ENCODE measurements at places on chromosomes 4 and X.

GRCh38 chrX:38699121-38699520, 102.1 kb upstream of the MID1IP1 start:
- no peak for DNase-seq

GRCh38 chrX:155864655-155865054, 16.5 kb upstream of the VAMP7 start:
- no peak for DNase-seq

- DNase-seq, result peak; percentile 52
Measured at GRCh38 chrX:71923516-71923915, 12.9 kb downstream of the NHSL2 start.

- DNase-seq, result no peak
Measured at GRCh38 chrX:152642931-152643564, 5.4 kb downstream of the GABRQ start.

- DNase-seq, result no peak
Measured at GRCh38 chr4:90189178-90189577, 62.0 kb downstream of the CCSER1 start.

- DNase-seq, result no peak
Measured at GRCh38 chr4:78704981-78705683, 71.0 kb upstream of the BMP2K start.

- no peak for DNase-seq
Measured at GRCh38 chr4:69167300-69167699, 47.2 kb downstream of the UGT2B11 start.

GRCh38 chr4:36256398-36256891, 12.1 kb upstream of the ARAP2 start:
- no peak for DNase-seq

DNA sequence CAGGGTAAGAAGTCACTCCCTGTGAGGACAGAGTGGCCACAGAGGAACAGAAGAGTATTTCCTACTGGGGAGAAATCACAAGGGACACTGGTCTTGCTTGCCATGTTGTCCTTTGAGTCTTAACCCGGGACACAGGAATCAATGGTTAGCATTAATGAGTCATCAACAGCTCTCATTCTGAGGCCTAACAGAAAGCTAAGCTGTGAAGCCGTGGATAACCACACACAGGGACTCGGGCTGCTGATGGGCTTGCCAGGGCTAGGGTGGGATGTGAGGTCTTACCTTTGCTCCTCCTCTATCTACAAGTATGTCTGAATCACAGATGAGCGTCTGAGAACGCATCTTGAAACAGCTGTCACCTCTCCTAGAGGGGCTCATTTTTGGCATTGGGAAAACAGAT, 22.2 kb downstream of the HELT start:
- no peak for DNase-seq

DNA sequence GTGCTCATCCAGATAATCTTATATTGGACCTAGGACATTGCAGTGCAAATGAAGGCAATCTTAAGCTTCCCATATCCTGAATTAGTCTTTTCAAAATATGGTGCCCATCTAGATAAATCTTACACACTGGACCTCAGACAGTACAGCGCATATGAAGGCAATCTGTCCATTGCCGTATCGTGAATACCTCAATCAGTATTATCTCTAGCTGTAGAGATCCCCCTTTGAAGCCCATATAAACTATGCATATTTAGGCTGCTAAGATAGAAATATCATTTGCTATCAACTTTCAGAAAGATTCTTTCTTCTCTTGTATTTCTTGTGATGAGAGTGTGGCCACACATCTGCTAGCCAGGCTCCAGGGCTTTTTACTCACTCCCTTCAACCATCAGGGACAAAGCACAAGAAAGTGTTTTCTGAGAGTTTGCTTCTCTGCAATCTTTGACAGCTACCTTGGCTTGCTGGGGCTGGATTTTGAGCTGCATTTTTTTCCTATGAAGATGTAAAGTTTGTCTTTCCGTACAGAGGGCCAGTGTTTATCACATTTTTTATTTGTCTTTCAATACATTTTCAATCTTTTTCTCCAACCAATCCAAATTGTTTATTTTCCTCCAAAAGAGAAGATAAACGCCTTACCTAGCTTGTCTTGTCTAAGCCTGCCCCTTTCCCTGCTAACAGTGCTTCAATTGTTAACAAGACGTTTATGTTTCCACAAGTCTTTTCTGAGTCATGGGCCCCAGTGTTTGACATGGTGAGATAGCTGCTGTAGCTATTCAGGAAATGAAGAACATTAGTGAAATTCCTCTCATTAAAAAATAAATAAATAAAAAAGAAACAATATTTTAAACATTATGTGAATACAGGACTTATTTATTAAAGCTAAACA, 57.6 kb upstream of the FAT1 start:
- DNase-seq, result no peak

GRCh38 chr4:73527196-73527595, 45.7 kb downstream of the AFM start:
- no peak for DNase-seq

DNA sequence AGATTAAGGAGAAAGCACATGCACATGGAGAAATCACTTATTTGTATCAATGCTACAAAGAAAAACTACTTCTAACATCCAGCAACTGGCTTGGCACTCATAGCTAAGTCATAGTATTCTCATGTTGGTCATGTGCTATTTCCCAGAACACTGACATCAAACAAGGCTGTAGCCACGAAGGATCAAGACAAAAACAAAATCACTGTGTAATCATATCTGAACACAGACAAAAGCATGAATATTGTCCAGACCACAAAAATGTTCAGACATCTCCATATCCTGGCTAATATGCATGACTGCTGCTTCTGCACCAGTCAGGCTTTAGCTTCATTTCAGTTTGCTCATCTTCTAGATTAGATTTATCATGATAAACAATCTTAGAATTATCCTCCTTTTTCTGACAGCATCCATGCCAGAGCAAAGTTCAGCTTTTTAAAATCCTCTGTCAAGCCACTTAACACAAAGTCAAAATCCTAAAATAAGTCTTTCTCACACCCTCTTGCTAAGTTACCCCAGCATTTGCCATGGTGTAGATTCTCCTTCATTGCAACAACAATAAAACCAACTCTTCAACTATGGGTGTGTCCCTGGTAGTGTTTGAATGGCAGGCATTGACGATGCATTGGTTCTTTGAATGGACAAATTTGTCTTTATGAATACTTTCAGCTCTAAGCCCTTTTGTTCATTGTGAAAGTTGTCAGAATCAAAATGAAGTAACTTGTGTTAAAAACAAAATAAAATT, 39.1 kb upstream of the NPFFR2 start:
- DNase-seq, result no peak
